Left renal cortex interstitium (tissue), 4 donors: ENCODE measurements at places on chromosomes 16 and 17.

DNA sequence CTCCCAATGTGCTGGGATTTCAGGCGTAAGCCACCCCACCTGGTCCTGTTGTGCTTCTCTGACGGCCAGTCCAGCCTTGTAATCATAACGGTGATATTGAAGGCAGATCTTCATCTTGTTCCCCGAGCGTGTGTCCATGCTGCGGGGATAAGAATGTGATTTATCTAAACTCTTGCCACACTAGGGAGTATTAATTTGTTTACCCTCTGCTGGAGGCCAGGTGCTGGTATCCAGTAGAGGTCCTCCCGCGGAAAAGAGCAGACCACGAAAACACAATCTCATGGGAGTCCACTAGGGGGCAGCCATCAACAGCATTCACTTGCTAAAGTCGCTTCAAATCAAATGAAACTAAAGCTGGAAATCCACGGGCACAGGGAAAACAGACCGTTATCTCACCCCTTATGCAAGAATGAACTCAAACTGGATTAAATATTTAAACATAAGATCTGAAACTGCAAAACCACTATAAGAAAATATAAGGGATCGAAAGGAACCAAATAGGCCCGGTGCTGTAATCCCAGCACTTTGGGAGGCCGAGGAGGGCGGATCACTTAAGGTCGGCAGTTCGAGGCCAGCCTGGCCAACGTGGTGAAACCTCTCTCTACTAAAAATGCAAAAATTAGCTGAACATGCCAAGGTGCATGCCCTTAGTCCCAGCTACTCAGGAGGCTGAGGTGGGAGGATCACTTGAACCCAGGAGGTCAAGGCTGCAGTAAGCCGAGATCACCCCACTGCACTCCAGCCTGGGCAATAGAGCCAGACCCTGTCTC, 22.3 kb upstream of the RBBP6 start:
- DNase-seq: peak; percentile 55

- no peak for DNase-seq
These were observed 5.0 kb upstream of the FTSJ3 start for GRCh38 chr17:63832455-63832854.

- DNase-seq: no peak
These were observed 17.1 kb upstream of the ZFHX3 start for GRCh38 chr16:73064994-73065545.

DNA sequence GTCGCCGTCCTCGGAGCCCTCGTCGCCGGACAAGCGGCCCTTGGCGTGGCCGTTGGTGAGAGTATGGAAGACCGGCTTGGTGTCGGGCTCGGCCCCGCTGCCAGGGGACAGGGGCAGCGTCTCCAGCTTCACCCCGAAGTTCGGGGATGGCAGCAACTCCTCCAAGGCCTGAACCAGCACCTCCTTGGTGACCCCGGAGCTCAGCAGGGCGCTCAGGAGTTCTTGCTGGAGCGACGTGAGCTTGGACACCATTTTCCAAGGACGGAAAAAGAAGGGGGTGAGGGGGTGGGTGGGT, 279 bp downstream of the HNF1B start:
- no peak for DNase-seq

DNA sequence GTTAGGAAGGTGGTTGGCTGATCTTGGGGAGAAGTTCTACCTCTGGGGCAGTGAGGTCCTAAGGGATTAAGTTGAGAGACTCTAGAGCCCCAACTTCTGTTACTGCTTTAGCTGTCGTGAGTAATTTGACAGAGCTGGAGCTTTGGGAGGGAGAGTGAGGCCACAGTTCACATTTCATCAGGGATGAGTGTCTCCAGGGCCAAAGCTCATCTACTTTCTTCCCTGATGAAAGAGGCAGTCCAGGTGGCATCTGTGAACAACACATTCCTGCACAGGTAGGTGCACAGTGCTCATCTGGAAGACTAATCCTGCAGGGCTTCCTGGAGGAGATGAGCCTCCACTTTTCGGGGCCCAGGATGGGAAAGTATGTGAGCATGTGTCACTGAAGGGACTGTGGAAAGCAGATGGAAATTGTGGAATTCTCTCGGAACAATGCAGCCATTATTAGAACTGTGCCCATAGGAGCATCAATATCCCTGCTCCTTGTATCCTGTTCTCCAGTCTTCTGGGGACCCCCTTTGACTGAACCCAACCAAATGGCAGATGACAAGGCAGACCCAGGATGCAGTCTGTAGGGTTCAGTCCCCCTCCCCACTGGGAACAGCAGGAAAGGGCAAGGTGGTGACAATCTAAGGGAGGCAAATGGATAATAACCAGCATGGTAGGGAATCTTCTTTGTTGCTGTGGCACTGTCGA, 9.0 kb downstream of the DYNLL2 start:
- DNase-seq: no peak

DNA sequence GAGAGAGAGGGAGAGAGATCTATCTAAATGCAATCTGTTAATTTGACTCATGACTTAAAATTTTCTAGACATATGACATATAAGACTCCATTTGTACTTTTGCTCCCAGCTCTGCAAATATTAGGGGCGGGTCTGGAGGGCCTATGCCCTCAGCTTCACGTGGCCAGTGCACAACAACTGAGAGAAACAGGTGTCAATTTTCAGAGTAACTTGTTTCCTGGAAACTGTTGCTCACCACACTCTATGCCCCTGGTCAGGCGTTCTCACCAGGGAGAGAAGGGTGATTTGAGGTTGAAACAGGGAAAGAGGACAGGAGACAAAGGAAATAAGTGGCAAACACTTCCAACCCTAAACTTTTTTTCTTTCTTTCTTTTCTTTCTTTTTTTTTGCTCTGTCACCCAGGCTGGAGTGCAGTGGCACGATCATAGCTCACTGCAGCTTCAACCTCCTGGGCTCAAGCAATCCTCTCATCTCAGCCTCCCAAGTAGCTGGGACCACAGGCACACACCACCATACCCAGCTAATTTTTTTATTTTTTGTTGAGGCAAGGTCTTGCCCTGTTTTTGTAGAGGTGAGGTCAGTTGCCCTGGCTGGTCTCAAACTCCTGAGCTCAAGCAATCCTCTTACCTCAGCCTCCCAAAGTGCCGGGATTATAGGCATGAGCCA, 270.0 kb downstream of the SLC39A11 start:
- no peak for DNase-seq

DNA sequence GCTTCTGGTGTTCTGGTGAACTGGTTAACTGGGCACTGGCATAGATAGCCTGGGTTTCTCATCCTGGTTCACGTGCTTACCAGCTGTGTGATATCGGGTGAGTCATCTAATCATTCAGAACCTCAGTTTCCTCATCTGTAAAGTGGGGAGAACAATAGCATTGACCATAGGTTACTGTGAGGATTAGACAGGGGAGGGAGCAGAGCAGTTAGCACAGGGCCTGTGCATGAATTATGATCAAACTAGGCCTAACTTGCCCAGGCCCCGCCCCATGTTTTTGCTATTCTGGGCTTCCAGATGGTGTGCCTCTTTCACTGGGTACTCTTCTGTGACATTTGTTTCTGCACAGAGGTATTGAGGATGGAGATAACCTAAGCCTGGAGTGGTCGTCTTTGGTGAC, 4.6 kb upstream of the KLHL36 start:
- DNase-seq: no peak

GRCh38 chr17:14460516-14461226, 159.8 kb downstream of the HS3ST3B1 start:
- no peak for DNase-seq

DNA sequence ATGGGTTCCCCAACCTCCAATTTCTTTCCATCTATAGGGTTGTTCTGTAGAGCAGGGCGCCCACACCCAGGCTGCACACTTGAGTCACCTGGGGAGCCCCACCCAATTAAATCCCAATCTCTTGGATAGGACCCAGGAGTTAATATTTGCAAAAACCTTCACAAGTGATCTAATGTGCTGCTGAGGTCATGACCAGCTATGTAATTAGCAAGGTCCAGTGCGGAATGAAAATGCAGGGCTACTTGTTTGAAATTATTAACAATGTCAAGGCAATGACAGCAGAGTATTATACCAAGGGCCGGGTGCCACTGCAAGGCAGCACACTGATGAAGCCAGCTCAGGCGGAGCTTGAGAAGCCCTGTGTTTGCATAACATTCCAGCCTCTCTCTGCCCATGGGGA, 302.7 kb downstream of the MAF start:
- no peak for DNase-seq

GRCh38 chr17:80423536-80424225, 8.7 kb downstream of the ENDOV start:
- DNase-seq: no peak

DNA sequence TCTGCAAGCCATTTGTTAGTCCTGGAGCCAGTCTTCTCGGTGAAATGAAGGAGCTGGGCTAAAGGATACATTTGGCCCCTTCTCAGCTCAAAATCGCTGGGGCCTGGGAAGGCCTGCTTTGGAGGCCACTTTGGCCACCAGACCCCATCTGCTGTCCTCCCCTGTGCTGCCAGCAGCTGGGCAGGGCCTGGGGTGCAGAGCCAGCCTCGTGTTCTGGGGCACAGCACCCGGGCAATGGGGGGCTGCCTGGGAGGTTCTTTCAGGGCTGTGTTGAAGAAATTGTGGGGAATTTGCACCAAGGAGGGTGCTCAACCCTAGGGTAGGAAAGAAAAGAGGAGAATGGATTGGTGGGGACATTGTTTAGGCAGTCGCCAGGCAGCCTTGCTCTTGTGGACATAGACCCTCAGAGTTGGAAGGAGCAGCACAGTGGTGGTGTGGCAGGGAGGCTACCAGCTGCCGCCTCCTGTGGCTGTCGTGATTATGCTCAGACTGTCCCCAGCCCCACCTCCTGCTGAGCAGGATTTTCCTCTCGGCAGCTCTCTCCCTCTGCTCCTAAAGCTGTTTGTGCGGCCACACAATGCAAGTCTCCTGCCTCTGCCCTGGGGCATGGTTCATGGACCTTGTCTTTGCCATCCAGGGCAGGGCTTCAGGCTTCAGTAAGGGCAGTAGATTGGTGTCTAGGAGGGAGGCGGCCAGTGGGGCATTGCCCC, 174.8 kb downstream of the NTN1 start:
- DNase-seq: no peak

DNA sequence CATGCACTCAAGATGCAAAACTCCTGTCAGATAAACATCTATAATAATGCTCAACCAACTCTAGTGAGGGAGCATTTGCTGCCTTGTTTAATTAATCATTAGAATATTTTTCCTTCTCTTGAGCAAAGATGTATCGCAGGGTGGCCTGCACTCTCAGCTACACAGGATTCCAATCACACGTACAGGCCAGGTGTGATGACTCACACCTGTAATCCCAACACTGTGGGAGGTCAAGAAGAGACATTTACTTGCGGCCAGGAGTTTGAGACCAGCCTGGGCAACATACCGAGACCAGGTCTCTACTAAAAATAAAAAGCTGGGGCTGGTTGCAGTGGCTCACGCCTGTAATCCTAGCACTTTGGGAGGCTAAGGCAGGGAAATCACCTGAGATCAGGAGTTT, 49.1 kb downstream of the ARHGAP17 start:
- DNase-seq: no peak

GRCh38 chr17:9924735-9925191, 19.7 kb upstream of the RCVRN start:
- DNase-seq: peak; percentile 60

GRCh38 chr16:19130852-19131824, 17.4 kb downstream of the ITPRIPL2 start:
- DNase-seq: no peak

DNA sequence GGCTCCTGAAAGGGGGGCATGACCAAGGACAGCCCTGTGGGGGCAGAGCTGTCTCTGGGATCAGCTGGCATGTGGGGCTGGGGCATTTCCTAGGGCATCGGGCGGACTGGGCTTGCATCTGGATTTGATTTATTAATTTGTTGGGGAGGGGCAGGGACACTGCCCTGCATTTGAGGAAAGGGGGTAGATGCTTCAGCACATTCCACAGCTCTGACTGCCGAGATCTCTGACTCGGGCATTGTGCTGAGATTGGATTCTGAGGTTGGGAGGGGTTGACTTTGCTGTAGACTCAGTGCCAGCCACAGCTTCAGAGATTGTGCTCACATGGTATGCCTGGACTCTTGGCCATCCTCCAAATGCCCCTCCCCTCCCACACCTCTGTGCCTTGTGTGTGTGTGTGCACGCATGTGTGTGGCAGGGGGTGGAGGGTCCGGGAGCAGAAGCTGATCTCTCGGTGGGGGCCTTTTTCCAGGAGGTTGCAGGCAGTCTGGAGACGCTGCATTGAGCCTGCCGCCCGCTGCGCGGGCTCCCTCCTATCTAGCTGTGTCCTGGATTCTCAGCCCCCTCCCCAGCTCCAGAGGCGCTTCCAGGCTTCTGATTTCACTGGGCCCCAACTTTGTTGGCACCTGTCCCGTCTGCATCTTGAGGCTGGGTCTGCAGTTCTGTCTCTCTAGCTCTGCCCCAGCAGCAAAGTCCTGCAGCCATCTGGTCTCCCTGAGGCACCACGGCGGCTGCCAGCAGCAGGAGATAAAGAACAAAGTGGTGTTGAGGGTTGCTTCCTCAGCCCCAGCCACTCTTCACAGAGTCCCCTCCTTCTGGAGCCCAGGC, 14.9 kb downstream of the IGFBP4 start:
- no peak for DNase-seq

- DNase-seq: peak; percentile 28
These were observed 320 bp downstream of the SPAG9 start for GRCh38 chr17:51120357-51120738.

DNA sequence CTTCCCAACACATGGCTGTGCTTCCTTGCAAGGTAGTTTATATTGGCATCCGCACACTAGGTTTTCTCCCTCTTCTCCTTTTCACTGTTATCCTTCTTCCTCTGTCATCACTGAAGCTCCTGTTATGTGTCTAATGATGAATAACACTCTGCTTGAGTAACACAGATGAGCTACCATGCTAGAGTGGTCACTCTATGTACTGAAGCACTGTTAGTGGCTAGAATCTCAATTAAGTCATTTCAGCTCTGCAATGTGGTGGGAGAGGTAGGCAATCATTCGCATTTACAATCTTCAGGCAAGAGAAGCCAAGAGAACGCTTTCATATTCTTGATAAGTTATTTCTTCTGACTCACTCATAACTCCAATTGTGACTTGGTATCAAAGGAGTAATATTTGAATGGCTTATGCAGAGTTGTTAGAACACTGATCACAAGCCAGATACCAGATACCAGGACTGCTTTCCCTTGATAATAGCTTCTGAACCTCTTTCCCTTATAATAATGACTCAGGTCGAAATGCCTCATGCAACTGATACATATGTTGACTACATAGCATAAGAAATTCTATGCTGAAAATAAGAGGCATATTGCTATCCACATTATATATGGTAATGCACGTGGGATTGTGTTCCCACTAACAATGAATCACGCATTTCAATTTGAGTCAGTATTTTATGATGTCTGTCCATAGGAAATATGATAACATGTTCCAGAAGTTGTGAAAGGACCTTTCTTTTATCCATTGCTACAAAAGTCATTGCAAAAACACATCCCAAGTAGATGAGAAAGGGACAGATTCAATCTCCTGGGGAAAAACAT, 158.0 kb upstream of the HS3ST3A1 start:
- no peak for DNase-seq

DNA sequence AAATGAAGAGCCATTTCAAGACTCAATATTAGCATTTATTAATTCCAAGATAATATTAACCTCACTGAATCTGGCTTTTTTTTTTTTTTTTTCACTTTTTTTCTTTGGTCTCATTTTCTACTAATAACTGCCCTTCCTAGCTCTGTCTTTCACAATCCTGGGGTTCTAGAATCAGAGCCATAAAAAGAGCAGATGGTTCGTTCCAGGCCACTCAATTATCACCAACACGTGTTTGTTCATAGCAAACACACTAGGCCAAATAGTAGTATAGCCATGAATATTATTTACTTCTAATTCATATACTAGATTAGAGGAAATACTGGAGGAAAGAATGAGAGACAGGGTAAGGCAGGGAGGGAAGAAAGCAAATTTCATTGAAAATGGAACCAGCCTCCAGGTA, 39.8 kb downstream of the TEX2 start:
- DNase-seq: no peak

- DNase-seq: no peak
These were observed 2.4 kb upstream of the COX6A2 start for GRCh38 chr16:31430380-31431052.
